ENCODE measurements at places on chromosomes 1 and 21.

- DNase-seq, result no peak
These were observed 41.2 kb upstream of the TTC22 start for GRCh38 chr1:54842206-54842915.

DNA sequence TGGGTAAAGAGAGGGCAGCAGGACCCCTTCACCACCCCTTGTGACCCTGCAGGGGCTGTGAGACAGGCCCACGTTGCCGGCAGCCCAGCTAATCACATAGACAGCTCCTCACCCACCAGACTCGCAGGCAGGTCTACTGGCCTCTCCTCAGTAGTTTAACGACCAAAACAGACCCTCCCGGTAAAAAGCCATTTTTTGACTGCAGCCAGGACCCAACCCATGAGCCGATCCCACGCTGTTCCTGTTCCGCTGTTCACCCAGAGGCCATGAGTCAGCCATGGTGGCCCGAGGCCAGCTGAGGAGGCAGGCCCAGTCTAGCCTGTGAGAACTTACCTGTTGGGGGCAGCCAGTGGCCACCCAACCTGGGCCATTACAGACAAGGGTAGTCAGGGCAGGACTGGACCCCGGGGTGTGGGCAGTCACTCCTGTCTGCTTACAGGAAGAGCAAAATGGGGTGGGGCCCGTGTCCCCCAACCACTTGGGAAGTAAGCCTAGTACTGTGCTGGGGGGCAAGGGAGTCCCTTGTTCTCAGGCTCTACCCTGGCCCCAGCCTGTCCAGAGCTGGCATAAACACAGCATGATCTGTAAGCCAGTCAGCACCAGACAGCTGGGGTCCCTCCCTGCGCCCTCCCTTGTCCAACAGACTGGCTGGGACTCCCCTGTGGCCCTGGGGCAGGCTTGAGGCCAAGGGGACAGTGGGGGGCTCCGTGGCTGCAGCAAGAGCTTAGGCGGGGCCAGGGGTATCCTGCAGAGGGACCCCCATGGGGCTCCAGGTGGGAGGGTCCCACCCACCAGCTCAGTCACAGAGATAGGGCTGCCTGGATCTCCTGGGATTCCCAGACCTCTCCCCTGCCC is 61.9 kb downstream of the WNT9A start:
- no peak for DNase-seq

- no peak for DNase-seq
These were observed 25.0 kb upstream of the PHTF1 start for GRCh38 chr1:113784104-113784779.

GRCh38 chr21:21715266-21715969 is 717.2 kb downstream of the NCAM2 start:
- DNase-seq, result no peak
